ENCODE measurements at places on chromosomes 1 and 21.

DNA sequence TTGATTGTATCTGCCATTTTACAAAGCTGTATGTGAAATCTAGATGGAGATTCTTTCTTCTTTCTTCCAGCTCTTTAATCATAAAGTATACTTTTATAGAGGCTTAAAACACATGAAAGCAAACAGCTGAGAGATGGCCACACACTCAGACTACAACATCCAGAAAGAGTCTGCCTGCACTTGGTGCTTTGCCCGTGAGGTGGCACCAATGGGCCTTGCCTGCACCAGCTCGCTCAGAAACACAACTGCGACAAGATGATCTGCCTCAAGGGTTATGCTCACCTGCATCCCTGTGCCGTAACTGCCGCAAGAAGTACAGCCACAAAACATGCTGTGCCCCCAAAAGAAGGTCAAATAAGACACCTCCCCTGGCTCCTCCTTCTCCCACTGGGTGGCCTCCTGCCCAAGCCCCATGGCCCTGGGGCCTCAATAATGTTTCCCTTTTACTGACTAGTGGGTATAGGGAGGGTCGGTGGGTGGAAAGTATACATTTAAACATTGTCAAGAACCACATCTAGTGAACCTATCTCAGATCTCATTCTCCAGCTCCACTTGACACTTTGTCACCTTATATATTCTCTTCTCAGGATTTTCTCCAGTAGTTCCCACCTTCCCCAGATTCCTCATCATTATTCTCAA lies 66.7 kb upstream of the ANGPTL3 start:
- DNase-seq = peak; percentile 1

GRCh38 chr1:100074604-100075395 lies 57.9 kb downstream of the SASS6 start:
- no peak for DNase-seq

- no peak for DNase-seq
These were observed 94.4 kb upstream of the TNFSF4 start for GRCh38 chr1:173301507-173301906.

- DNase-seq = no peak
These were observed 878 bp downstream of the OR11L1 start for GRCh38 chr1:247840818-247841217.

DNA sequence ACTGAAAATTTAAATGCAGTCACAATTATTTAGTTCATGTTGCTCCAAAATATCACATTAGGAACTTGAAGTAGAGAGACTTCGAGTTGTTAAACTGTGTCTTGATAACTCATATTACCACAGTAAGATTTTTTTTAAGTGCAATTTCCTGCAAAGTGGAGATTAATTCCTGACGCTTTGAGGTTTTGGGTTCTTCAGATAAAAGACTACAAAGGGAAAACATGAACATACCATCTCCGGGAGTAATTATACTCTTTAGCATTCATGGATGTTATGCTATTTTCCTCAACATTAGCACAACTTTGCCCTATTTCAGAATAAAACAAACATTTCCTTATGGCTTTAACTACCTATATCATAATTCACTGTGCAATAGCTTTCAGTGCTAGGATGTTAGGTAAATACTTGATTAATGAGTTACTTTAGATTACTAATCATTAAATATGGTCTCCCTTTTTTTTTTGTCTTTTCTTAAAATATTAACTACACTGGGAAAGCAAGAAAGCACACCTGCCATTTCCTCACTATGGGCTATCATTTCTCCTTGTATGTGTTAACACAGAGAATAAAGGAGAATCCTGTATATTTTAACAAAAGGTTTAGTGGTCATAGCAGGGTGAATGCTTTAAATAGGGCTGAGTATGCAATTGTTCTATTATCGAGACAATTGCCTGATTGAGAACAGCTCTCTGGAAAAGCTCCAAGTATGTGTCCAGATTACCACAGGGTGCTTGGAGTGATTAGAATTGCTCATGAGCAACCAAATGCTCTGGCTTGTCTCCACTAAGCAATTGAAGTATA lies 252.5 kb upstream of the C1orf105 start:
- no peak for DNase-seq

- no peak for DNase-seq
These were observed 15.8 kb upstream of the TRIM45 start for GRCh38 chr1:117137281-117137855.

GRCh38 chr1:228969953-228970800 lies 234.9 kb downstream of the RHOU start:
- DNase-seq = no peak

- DNase-seq = no peak
These were observed 29.8 kb upstream of the TADA1 start for GRCh38 chr1:166905900-166906299.

Data from C1 segment of cervical spinal cord (tissue), 14 donors.